ENCODE measurements at places on chromosomes 7 and 10.

GRCh38 chr10:121525251-121526134 lies 72.8 kb downstream of the FGFR2 start:
- no peak for DNase-seq

- no peak for DNase-seq
Observed at GRCh38 chr7:27382307-27382706, 139.7 kb downstream of the EVX1 start.

- DNase-seq, result no peak
Observed at GRCh38 chr7:4788627-4789189, 13.3 kb downstream of the AP5Z1 start.

GRCh38 chr10:19168584-19168983 lies 120.0 kb downstream of the MALRD1 start:
- DNase-seq, result no peak

DNA sequence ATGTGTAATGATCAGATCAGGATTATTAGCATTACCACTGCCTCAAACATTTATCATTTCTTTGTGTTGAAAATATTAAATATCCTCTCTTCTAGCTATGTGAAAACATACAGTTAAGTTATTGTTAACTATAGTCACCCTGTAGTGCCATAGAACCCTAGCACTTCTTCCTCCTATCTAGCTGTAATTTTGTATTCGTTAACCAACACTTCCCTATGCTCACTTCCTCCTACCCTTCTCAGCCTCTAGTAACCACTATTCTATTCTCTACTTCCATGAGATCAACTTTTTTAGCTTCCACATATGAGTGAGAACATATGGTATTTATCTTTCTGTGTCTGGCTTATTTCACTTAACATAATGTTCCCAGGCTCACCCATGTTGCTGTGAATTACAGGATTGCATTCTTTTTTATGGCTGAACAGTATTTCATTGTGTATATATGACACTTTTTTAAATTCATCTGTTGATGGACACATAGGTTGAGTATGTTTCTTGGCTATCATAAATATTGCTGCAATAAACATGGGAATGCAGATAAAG lies 132.7 kb upstream of the RHOBTB1 start:
- DNase-seq, result no peak

DNA sequence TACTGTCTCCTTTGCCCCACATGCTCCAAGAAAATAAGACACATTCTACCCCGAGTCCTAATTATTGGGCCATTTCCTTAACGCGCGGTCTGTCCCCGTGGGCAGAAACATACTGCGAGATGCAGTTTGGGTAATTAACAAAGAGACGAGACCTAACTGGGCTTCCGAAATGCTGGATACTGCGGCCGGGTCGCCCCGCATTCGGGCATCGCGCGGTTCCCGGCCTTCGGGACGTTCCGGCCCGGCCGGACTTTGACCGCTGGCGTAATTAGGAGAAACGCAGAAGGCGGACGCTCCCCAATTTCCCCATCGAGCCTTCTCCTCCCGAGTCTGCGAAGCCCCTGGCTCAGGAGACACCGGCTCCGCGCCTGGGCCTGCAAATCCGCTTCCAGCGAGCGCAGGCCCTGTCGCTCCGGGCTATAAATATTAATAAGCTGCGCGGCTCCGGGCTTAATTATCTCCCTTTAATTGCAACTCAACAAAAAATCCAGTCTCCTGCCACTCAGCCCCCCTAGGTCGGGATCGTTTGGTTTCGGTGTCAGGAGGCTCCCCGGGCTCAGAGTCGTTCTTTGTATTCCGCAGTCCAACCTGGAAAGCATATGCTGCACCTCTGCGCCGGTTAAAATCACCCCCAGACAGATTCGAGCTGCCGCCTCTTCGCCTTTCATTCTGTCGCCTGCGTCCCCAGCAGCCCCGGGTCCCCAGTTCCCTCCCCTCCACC lies 131.5 kb downstream of the SPAG6 start:
- DNase-seq, result no peak

GRCh38 chr7:81690251-81690650 lies 79.6 kb downstream of the HGF start:
- peak; percentile 13 for DNase-seq

GRCh38 chr10:113093188-113094113 lies 143.4 kb downstream of the TCF7L2 start:
- DNase-seq, result peak; percentile 87

GRCh38 chr7:73722785-73723184 lies 3.3 kb upstream of the STX1A start:
- no peak for DNase-seq

DNA sequence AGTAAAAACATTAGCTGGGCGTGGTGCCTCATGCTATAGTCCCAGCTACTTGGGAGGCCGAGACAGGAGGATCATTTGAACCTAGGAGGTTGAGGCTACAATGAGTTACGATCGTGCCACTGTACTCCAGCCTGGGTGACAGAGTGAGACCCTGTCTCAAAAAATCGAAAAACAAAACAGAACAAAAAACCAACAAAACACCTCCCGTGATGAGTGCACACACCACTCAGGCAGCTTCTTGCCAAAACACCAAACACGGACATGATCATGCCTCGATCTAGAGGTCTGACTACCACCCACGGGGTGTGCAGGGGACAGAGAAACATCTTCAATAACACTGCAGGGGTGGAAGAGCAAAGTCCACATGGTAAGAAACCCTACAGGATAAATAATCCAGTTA lies 44.4 kb downstream of the AMZ1 start:
- DNase-seq, result no peak

GRCh38 chr10:89183571-89183970 lies 23.5 kb downstream of the CH25H start:
- DNase-seq, result peak; percentile 12

GRCh38 chr10:80201608-80202141 lies 3.7 kb downstream of the ANXA11 start:
- DNase-seq, result no peak

DNA sequence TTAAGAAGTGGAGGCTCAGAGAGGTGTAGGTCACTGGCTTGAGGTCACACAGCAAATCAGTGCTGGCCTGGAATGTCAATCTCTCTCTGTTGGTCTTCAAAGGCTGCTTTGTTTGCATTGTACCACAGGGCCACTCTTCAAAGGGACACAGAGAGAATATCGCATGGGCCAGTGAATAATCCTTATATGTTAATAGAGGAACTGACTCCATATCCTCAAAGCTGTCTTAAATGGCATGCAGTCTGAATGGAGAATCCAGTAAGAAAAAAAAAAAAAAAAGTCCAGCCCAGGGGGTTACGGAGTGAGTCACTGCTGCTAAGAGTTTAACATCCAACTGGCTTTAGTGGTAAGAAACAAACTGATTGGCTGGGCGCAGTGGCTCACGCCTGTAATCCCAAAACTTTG lies 54.1 kb downstream of the NRAP start:
- no peak for DNase-seq

DNA sequence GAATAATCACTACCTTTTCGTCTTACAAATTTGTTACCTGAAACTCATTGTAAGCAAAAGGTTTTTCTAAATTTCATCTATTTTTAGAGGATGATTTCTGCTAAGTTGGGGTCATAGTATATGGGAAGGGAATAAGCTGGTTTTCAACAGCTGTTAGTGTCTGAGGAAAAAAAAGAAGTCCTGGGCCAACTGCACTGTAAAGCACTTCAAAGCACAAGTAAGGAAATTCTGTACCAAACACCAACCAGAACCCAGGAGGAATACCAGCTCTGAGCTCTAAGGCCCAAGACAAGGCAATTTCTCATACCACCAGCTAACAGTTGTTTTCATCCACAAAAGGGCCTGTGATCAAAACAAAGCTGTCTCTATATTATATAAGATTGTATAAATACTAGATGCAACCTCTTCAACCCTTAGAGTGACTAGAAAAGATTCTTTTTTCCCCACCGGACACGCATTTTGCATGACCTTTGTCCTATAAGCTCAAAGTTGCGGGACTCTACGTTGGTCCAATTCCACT lies 6.1 kb upstream of the MEOX2 start:
- no peak for DNase-seq

DNA sequence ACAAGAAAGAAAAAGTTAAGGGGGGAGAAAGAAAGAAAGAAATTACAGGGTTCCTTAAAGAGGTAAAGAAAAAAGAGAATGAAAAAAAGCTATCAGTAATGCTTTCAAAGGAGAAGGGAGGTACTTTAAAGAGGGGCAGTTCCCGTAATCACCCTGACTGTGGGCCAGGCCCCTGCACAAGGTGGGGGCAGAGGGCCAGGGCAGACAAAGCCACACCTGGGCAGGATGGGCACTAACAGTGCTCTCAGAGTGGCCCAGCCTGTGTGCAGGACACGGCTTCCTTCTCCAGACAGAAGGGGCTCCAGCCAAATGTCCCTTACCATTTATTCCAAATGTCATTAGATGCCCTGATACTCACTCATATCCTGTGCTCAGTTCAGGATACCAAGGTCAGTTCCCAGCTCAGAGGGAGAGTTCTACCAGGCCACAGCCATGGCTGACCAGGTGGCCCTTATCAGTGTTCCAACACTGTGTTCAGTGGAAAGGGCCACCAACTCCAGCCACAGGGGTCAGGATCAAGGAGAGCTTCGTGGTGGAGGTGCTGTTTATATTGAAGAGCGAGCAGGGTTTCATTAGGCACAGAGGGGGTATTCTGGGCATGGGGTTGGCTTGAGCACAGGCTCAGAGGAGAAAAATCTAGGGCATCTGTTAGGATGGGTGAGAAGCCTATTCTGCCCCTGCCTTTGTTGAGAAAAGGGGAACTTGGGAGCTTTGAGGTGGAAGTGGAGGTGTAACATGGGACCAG lies 29.9 kb downstream of the DPCD start:
- no peak for DNase-seq

DNA sequence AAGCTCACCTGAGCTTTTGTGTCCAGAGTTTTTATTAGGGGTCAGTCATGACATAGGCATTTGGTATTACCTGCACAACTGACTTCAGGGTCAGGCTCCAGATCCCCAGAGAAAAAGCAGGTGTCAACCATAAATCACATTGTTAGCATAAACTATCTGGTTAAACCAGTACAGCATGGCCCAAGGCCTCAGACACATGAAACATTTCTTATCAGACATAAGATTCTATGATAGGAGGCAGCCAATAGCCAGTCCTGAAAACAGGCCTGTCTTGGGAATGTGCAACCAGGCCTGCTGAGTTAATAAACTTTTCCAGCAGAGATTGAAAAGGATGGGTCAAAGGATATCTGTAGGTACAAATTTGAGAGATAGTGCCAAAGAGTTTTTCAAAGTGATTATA lies 116.1 kb downstream of the TPST1 start:
- peak; percentile 36 for DNase-seq

DNA sequence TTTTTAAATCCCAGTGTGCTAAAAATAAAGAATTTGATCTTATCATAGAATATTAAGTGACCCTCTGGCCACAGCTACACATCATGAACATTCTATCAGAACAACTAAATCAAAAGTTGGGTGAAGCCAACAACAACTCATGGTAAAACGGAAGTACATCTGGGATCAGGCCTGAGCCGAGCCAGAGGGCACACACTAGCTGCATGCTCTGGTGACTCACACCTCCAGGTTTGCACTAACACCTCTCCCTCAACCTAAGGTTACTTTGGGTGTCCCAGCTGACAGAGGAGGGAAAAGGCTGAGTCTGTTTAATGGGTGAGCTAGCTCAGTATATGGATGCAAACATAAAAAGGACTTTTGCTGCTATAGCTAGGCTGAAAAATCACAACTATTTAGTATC lies 281.6 kb downstream of the HGF start:
- DNase-seq, result peak; percentile 57

DNA sequence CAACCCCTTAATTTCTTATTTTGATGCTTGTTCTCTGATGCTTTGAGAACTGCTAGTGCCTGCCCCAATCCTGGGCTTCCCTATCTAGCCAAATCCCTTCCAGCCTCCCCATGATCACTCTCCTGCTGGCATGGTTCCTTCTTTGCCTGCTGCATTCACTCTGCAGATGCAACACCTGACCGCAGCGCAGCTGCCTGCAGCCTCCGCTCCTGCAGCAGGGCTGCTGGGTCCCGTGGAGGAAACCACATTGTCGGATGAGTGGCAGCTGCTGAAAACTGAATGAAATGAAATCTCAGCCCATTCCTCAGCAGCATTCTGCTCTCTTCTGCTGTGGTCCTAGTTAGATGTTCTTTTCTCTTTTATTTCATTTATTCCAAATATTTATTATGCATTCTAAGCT lies 320.3 kb downstream of the CCDC3 start:
- DNase-seq, result no peak

- DNase-seq, result no peak
Observed at GRCh38 chr10:59648711-59649201, 60.9 kb downstream of the SLC16A9 start.

DNA sequence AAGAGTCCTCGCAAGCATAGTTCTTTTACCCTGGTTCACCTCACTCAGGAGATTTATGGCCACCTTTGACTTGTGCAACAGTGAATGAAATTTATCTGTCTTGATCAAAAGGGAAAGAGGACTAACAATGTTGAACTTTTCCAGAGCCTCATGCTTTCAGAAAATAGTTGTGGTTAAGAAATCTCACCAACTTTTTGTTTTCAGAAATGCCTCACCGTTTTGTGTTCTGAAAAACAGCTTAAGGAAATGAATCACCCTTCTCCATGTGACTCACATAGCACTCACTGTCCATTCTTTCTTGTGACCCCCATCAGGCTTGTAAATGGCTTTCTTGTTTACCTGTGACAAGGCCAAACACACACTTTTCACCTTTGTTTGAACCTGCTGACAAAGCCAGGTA lies 148.6 kb upstream of the FAM3C start:
- DNase-seq, result peak; percentile 96
